ENCODE measurements at places on chromosomes 3 and 15.

DNA sequence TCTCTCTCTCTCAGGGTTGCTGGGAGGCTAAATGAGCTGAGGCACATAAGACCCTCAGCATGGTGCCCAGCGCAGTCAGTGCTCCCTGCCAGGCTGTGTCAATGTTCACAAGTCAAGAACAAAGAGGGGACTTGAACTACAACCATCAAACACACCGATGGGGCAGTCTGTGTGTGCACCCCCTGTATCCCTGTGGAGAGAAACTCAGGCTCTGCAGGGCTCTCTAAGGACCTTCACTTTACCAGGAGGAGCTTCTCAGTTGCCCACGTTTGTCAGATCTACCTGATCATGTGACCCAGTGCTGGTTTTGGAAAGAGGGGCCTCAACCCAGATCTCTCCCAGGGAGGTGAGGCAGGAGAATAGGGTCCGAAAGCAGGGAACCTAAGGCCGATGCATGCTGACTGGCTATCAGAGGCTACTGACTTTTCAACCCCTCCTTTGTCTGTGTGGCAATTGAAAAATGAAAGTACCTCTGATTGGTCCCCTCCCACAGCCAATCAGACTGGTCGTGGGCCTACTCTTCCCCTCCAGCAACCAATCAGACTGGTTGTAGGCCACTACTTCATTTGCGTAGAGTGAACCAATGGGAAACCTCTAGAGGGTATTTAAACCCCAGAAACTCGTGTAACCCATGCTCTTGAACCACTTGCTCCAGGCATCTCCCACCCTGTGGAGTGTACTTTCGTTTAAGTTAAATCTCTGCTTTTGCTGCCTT is 34.0 kb downstream of the RHCG start:
- no peak for DNase-seq

DNA sequence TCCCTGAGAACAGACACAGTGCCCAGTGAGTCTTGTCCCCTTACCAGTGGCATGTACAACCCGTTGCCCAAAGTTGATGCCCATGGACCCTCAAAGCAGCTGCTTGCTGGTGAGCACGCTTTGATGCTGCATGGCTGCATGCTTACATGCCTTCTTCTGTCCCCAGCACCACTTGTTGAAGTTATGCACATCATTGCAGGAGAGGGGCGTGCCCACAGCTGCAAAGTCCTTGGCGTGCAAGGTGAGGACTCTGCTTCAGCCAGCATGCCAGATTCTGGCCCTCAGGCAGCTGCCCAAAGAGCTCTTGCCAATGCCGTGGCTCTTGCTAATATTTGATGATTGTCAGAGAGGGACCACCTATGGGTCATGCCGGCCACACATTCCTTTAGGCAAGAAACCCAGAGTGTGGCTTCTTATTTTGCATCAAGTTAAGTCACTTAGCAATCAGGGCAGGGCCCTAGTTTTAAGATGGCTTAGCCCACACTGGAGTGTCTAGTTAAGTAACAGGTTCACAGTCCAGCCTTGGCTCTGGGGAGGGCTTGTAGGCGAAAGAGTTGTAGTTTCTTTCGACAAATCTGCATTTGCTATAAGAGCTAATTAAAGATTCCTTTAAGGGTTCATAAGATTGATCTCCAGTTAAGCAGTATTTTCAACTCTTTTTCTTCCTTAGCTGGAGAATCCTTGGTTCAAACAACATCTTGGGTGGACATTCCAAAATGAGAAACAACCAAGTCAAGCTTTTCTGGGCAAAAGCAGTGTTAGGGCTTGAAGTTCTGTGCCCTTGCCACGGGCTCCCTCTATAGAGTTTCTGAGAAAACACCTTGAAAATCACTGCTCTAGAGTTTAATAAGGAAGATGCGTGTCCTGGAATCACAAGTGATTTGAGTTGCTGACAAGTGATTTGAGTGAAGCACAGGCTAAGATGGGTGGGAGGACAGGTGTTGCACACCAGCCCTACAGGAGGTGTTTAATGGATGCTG is 128.6 kb downstream of the SLCO3A1 start:
- no peak for DNase-seq

DNA sequence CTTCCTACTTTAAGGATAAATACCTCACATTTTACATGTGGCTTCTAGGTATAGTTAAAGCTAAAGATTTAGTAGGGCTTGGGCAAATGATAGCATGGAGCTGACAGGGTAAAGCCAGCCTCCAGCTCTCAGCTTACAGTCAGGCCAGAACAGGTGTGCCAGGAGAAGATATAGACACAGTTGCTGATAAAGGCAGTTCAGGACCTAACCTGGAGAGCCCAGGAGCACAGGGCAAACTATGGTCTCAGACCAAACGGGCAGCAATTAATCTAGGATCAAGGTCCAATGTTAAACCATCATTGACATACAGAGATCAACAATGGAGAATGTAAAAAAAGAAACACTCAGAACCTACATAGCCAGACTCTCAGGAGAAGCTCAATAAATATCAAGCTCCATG is 4.0 kb downstream of the WDR49 start:
- no peak for DNase-seq

GRCh38 chr15:57747206-57747896 is 40.8 kb downstream of the POLR2M start:
- DNase-seq = no peak

- DNase-seq = no peak
Measured at GRCh38 chr15:29106116-29106515, 163.5 kb downstream of the NSMCE3 start.

GRCh38 chr15:75577401-75578172 is 1.5 kb downstream of the PTPN9 start:
- no peak for DNase-seq

GRCh38 chr3:23459465-23459864 is 256.3 kb downstream of the UBE2E2 start:
- no peak for DNase-seq

GRCh38 chr15:78830514-78831228 is 19.4 kb upstream of the ADAMTS7 start:
- no peak for DNase-seq

DNA sequence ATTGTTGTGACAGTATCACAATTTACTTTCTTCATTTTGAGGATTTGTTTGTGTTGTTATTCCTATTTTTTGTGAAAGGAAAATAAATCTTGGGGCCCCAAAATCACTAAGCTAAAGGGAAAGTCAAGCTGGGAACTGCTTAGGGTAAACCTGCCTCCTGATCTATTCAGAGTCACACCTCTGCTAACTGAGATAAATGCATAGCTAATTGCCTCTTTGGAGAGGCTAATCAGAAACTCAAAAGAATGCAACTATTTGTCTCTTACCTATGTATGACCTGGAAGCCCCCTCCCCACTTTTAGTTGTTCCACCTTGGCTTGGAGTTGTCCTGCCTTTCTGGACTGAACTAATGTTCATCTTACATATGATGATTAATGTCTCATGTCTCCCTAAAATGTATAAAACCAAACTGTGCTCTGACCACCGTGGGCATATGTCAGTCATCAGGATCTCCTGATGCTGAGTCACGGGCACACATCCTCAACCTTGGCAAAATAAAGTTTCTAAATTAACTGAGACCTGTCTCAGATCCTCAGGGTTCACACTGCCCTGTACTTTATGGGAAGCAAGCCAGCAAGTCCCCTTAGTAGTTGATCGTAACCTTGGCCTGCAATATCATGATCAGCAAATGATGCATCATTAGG is 523.2 kb upstream of the GOLIM4 start:
- no peak for DNase-seq

DNA sequence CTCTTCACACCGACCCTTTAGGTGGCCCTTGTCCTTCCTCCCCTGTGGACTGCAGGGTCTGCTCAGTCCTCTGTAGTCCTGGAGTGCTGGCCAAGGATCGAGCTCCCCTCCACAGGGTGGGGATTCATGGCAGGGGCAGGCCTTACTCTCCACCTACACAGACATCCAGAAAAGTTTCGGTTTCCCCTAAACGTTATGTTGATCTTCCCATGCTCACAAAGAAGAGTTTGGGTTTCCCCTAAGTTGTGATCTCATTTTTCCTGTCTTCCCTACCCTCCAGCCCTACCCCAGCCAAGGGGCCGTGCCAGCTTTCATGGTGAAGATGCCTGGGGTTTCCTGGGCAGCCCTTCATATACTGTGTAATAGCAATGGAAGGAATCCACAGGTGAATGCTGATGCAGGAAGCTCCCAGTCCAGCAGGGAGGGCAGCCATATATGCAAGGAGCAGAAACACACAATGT is 10.3 kb downstream of the STOML1 start:
- DNase-seq = no peak

- no peak for DNase-seq
Measured at GRCh38 chr3:94420931-94421330, 358.1 kb downstream of the NSUN3 start.

GRCh38 chr15:88299497-88299896 is 43.0 kb upstream of the NTRK3 start:
- no peak for DNase-seq

DNA sequence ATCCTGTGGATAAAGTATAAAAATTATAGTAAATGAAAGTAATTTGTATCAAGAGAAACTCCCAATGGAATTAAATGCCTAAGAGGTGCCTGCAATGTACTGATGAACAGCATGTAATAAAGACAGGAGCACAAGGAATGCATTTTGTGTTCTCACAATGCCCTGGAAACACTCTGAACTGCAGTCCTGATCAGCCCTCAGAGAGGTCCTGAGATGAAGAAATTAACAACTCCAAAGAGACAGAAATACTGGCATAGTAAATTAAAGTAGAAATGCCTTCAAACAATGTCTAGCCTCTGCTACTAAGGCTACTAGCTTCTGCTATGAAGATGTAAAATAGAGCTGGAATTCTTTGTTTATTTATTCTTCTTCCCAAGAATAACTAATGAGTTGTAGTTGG is 59.9 kb downstream of the CFAP20DC start:
- DNase-seq = no peak

DNA sequence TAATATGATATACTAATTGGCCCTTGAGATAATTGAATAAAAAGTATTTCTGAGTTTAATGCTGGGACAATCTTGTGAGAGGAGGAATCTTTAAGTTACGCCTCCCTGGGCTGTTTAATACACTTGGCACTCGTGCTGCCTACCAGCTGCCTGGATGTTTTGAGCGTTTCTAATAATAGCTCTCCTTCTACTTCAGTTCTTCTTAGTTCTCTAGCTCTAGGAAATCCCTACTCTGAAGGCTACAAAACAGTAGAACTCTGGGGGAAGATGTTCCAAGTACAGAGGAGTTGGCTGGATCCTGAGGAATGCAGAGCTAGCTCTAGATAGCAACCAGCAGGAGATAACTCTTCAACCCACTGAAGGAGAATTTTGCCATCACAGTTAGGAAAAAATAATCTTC is 3.5 kb downstream of the NAALADL2 start:
- DNase-seq = no peak

- no peak for DNase-seq
Measured at GRCh38 chr3:196273655-196274054, 13.9 kb downstream of the PCYT1A start.

DNA sequence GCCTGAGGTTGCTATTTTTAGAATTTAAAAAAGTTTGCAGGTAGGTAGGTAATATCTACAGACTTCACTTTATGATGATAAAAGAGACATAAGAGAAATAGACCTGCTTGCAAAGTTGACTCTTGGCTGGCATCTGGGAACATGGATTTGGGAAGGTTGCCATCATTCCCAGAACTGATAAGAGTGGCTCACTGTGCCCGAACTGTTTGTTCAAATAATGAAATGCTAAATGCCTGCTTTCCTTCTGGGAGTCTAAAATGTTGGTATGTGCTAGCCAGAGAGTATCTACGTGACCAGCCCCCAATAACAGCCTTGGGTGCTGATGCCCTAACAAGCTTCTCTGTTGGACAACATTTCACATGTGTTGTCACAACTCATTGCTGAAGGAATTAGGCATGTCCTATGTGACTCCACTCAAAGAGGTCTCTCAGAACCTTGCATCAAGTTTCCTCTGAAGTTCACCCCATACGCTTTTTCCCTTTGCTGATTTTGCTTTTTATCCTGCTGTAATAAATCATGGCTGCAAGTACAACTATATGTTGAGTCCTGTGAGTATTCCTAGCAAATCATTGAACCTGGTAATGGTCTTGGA is 95.5 kb downstream of the FHIT start:
- DNase-seq = no peak

GRCh38 chr15:58526647-58527192 is 94.9 kb downstream of the LIPC start:
- no peak for DNase-seq

GRCh38 chr3:121723485-121723884 is 26.1 kb downstream of the GOLGB1 start:
- no peak for DNase-seq

GRCh38 chr3:79521221-79521848 is 246.5 kb downstream of the ROBO1 start:
- no peak for DNase-seq

GRCh38 chr3:48352546-48352945 is 19.1 kb upstream of the SPINK8 start:
- no peak for DNase-seq

GRCh38 chr3:114958930-114959329 is 188.2 kb downstream of the ZBTB20 start:
- DNase-seq = no peak

GRCh38 chr3:117842086-117842485 is 1132.5 kb downstream of the TUSC7 start:
- DNase-seq = no peak

DNA sequence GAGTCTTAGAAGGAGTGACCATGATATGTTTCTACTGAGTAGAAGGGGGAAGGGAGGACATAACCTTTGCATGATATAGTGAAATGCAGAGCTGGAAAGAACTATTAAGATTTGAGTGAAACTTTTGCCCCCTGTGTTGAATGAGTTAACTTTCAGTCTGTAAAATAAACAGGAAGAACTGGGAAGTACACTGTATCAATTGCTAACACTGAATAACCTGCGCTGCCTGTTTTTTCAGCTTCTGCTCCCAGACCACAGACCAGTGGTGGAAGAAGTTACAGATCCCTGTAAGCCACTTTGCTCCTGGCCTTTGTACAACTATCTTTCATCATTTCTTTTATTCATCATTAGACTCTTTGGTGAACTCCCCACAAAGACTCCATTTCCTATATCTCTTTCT is 3.6 kb upstream of the LRCH3 start:
- no peak for DNase-seq

GRCh38 chr3:43418601-43419272 is 132.4 kb downstream of the SNRK start:
- no peak for DNase-seq

DNA sequence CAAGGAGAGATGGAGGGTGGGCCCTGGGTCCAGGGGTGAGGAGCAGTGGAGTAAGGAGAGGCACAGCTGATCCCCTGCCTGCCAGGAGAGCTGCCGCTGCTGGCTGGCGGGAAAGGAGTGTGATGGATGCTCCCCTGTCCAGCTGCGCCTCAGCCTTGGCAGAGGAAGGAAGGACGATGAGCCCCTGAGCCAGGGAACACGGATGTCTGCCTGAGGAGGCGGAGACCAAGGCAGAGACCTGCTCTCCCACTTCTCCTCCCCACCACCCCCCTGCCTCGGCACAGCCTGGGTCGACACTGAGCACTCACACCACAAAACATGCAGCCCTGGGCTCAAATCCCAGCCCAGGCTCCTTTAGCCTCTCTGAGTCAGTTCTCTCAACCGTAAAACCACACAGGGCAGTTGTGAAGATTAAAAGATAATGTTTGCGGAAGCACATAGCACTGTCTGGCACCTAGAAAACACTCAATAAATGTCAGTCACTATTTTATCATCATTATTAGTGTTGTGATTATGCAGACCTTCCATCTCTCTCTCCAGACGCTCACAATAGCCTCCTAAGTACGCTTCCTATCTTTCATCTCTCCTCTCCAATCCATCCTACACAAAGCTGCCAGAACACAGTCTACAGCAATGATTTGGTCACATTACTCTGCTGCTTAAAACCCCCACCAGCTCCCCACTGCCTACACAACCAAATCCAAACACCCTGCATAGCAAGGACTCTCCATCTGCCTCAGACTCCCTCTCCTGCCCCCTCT is 52.2 kb downstream of the SEMA5B start:
- DNase-seq = peak; percentile 26
